ENCODE measurements at places on chromosomes 3 and 15.

GRCh38 chr3:46276497-46277099 lies 34.3 kb downstream of the CCR3 start:
- peak; percentile 72 for DNase-seq

DNA sequence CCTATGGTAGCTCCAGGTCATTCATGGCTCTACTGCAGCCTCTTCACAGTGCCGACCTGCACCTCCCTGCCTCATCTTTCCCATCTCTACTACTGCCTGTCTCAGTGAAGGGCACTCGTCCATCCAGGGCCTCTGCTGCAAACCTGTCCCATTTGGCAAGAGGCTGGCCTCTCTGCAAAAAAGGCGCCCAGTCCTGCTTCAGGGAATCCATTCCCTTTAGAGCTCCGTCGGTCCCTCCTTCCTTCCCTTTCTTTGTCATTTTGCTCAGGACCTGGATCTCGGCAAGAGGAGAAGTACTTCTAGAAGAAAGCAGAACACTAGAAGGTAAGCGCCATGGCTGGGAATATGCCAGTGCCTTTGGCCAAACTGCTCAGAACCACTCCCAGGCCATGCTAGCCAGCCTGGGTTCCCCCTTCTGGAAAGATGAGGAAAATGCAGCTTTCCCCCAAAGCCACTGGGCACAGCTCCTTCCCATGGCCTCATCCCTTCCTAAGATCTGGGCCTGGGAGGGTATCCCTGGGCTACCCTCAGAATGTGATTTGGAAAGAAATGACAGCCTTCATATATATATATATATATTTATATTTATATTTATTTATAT lies 6.4 kb upstream of the ISL2 start:
- no peak for DNase-seq

DNA sequence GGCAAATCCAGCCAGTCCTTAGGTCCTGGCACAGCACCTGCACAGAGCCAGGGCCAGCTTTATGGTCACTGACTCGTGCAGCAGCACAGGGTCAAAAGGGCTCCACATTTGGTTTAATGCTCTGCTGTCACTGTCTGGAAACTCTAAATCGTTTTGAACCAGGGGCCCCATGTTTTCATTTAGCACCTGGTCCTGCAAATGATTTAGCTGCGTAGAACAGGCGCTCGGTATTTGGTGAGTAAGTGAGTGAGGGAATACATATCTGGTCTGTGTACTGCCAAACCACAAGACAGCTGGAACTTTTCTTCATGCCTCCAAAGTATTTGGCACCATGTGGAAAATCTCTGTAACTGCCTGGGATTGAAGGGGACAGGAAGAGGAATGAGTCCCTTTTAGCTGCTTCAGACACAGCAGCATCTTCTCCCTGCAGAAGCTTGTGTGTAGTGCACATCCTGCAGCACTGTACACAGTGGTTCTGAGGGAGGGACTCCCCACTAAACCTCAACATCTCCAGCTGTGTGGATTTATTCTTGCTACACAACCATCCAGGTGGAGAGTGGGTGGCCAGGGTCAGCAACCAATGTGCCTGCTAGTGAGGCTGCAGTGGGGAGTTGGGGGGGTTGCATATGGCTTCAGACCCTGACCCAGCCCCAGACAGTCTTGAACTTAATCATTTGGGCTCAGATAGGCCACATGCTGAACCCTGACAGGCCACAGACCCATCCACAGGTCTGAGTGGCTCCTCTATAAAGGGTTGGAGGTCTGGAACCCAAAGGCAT lies 1.1 kb downstream of the SH2D7 start:
- DNase-seq, result no peak

GRCh38 chr15:75673426-75674235 lies 25.9 kb downstream of the SNX33 start:
- DNase-seq, result no peak

DNA sequence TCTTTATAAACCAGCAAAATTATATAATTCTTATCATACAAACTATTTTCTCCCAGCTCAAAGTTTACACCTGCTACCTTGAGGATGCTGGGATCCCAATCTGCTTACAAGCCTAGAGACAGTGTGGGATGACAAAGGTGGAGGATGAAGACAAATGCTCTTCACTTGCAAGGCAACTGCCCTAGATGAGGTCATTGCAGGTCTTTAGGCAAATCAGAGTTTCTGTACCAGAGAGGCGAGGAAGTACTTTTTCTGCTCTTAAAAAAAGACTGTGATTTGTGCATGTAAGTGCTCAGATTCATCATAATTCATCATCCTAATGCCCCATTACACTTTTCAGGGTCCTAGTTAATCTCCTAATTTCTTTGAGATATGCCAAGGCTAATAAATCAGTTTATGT lies 376.1 kb downstream of the ZPLD1 start:
- no peak for DNase-seq

DNA sequence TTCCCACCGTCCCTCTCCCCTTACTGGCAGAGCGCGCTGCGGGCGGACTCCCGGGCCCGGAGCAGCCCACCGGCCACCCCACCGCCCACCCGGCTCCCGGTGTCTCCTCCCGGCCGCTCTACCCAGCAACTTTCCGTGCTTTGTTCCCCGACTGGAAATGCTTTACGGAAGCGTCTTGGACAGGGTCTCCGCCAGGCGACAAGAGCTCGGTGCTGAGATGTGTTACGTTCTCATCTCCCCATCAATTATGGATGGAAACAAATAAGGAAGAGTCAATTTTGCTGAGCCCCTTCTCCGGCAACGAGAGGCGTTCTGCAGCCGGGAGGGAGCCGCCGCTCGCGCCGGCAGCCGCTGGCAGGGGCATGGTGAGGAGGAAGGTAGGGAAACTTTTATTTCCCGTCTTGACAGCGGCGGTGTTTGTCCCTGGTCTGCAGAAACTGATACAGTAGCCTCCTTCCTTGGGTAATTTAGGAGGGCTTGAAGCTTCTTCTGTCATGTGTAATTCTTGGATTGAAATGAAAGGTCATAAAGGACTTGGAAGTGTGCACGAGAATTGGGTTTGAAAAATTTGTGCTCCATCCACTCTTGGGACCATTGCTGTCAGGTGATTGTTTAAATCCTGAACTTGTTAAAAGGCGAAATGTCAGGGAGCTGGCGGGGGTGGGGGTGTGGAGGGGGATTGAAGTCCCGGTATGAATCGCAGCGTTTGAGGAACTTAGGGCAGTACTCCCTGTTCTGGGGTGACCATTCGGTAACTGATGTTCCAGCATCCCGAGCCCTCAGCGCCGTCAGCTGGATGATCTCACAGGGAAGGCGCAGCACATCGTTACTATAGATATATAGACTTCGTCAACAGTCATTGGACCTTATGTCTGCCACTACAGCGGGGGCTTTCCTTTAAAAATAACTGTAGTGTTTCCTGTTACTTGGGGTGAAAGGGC lies 1.5 kb downstream of the SEMA6D start:
- no peak for DNase-seq

DNA sequence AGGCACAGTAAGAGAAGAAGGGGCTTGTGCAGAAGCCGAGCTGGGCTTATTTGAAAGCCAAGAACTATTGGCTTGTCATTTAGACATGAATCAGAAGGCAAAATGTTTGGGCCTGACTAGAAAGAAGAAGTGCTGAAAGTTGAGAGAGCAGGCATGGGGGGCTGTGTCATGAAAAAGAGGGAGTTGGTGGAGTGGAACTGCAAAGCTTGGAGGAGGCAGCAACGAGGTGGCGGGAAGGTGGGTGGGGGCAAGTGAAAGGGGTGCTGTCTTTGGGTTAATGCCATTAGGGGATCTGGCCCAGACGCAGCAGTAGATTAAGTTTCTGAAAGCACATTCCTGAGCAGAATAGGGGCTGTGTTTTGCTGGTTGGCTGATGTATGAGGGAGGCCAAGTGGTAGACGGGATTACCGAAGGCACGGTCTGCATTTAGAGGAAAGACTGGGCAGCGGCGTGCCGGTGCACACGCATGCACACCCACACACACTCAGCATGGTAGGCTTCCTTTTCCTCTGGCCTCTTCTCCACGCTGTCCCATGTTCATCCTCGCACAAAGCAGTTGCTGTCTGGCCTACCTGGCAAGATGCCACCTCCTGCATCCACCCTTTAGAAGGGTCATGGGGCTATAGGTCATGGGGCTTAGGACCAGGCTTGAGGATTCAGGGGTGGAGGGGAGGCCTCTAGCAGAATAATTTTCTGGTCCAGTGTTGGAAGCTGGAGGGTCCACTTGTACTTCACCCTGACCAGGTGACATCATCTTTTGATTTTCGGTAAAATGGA lies 43.0 kb downstream of the BOC start:
- DNase-seq, result no peak

DNA sequence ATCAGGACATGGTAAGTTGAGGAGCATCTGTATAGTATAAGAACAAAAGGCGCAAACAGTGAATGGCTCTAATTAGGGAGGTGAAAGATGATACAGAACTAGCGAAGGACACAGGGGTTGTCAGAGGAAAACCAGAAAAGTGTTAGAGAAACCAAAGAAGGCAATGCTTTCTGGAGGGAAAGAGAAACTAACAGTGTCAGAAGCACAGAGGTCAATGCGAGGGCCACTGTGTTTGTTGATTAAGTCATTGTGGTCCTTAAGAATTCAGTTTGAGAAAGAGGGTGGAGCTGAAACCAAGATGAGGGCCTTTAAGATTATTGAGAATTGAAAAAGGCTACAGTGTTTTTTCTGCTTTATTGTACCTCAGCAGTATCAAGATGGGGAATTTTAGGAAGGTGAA lies 28.8 kb downstream of the ATG7 start:
- no peak for DNase-seq

GRCh38 chr3:65401359-65402305 lies 637.1 kb downstream of the MAGI1 start:
- no peak for DNase-seq

GRCh38 chr3:176737480-176738110 lies 459.7 kb downstream of the TBL1XR1 start:
- no peak for DNase-seq

GRCh38 chr15:27662892-27663291 lies 436.2 kb downstream of the OCA2 start:
- DNase-seq, result no peak

GRCh38 chr3:93962798-93963197 lies 10.9 kb downstream of the PROS1 start:
- DNase-seq, result no peak

GRCh38 chr3:161177991-161178390 lies 43.1 kb upstream of the NMD3 start:
- no peak for DNase-seq

DNA sequence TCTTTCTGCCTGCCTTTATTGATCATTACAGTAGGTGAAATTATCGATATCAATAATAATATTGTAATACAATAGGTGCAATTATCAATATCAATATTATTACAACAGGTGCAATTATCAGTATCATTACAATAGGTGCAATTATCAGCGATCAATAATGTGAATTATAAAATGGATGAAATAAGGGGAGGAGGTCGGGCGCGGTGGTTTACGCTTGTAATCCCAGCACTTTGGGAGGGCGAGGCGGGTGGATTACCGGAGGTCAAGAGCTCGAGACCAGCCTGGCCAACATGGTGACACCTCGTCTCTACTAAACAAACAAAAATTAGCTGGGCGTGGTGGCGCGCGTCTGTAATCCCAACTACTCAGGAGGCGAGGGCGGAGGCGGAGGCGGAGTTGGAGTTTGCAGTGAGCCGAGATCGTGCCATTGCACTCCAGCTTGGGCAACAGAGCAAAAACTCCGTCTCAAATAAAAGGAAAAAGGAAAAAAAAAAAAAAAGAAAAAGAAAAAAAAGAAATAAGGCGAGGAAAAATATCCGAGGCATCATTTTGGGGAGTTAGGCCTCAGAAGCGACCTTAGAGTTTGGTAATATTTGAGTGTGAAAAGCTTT lies 611 bp upstream of the BNIP2 start:
- peak; percentile 36 for DNase-seq

All from activated T-helper 9 cell treated with anti-CD3 and anti-CD28 coated beads, Interleukin-2, amount 50 U/mL, for 16 hours (primary cell).